ENCODE measurements at places on chromosomes 6 and 20. TPM values are rescaled to one million over a fixed set of nuclear protein-coding genes. Genes with fewer than 3 reads are reported as not detected.

- DNase-seq: peak; percentile 4
Measured at GRCh38 chr6:52087498-52087999, at the start of gene PKHD1. Gene PKHD1 (minus strand): TSS chr6:52087613. CDS start chr6:52084933, 2,680 bp downstream.

GRCh38 chr6:38688579-38689087, 14.3 kb downstream of the GLO1 start:
- peak; percentile 50 for DNase-seq

- no peak for DNase-seq
Measured at GRCh38 chr6:50902260-50902659, 83.6 kb downstream of the TFAP2B start.

- DNase-seq: no peak
Measured at GRCh38 chr6:64520050-64520449, 884.4 kb downstream of the PHF3 start.

GRCh38 chr6:14217728-14218518, 100.4 kb downstream of the CD83 start:
- no peak for DNase-seq

- DNase-seq: no peak
Measured at GRCh38 chr6:56663344-56663743, 20.7 kb upstream of the DST start.

DNA sequence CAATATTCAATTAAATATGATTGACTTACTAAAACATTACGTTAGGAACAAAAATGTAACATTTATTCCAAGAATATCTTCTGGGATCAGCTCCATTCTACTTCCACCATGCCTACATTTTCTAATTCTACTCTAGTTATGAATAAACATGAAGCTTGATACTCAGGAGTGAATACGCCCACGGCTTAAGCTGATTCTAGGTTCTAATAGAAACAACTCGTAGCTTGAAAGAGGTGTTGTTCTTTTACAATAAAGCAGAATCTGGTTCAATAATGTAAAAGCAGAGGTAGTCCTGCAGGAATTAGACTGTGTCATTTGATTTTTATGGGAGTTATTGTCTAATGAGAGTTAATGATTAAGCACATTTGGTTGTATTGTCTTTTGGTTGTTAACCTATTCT, 107.3 kb upstream of the OLIG3 start:
- DNase-seq: no peak

- no peak for DNase-seq
Measured at GRCh38 chr20:43921227-43921780, 6.7 kb downstream of the TOX2 start.

The SLC23A2 gene
- 25.7 TPM for total RNA-seq

GRCh38 chr6:43373252-43373875, 3.9 kb upstream of the ZNF318 start:
- DNase-seq: no peak

DNA sequence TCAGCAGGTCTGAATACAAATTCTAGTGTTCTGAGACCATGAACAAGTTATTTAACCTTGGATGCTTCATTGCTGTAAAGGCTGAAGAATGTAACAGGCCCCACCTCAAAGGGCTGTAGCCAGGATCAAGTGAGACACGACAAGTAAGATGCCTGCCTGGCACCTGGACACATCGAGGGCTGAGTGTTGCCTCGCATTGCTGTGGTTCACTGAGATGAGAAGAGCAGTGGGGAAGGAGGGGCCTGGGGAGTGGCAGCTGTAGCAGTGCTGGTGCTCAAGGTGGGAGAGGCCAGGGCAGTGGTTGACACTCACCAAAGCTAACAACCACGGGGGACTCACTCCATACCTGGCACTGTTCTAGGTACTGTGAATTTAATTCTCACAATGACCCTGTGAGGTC, 187.8 kb downstream of the KIF16B start:
- no peak for DNase-seq

DNA sequence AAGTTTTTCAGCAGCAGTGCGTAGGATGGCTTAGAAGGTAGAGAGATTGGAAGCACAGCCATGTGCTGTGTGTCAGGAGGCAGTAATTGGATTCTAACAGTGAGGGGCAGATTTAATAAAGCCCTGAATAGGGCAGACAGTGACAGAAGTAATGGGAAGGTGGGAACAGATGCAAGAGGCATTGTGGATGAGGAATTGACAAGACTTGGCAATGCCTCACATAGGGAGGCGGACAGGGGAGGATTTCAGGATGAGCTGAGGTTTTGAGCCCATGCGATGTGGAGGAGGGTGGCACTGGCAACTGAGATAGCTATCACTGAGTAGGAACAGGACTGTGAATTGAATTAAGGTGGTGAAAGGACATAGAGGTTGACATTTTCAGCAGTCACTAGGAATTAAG, 262.2 kb upstream of the FLRT3 start:
- DNase-seq: no peak

DNA sequence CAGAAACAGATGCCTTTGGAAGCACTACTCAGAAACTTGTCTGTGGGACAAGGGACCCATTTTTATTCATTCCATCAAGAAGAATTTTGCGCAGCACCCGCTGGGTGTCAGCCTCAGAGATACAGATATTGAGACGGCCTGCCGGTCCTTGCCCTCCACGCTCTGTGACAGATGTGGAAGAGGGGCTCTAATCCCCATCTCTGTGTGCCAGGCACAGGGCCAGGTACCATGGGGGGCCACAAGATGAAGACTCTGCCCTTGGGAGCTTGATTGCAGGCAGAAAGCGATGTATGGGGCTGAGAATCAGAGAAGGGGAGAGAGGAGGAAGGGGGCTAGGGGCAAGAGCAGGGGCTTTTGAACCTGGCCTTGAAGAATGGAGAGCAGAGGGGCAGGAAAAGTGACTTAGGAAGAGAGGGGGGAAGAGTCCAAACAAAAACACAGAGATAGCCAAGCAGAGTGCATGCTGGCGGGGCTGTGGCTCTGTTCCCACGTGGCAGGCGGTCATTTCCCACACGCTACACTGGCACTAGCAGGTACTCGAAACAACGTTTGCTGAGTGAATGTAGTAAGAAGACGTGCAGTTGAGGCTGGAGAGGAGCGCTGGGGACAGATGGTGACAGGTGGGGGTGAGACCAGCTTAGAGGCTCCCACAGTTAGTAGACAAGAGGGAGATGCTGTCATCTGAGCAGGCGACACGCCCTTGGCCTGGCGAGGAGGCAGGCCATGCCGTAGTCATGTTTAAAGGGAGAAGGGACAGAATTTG, 170.3 kb upstream of the SNX9 start:
- DNase-seq: no peak

The ADAM33 gene
- total RNA-seq: not detected

The KCNQ5 gene
- 25.8 TPM for total RNA-seq

GRCh38 chr20:2446845-2447244, 23.7 kb downstream of the SNRPB start:
- DNase-seq: no peak

The GJE1 gene
- not detected for total RNA-seq

DNA sequence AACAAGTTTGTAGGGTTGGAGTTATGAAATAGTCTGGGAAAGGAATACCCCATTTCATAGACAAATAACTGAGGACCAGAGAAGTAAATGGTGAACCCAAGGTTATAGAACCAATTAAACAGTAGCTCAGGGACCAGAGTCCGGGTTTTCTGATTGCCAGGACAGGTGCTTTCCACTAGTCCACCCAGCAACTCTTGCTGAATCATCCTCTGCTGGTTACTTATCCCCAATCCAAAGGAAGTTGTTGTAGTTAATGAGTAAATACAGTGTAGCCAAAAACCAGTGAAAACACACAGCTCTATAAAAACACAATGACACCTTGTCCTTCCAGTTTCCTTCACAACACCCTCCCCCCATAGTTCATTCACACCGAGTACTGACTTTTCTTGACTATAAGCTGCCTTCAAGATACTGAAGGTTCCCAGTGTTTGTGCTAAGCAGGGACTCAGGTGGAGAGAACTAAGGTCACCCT, 766 bp upstream of the TINAG start:
- DNase-seq: no peak

The ARFGAP1 gene
- total RNA-seq: 105 TPM

GRCh38 chr6:13689511-13690256, 22.0 kb downstream of the RANBP9 start:
- no peak for DNase-seq

The EDN1 gene
- not detected for total RNA-seq

The APOM gene
- total RNA-seq: 2.1 TPM

- DNase-seq: no peak
Measured at GRCh38 chr20:9130521-9130920, 61.6 kb downstream of the PLCB4 start.

GRCh38 chr6:16657768-16658167, 103.5 kb downstream of the ATXN1 start:
- DNase-seq: no peak

The ADGB gene
- total RNA-seq: not detected

DNA sequence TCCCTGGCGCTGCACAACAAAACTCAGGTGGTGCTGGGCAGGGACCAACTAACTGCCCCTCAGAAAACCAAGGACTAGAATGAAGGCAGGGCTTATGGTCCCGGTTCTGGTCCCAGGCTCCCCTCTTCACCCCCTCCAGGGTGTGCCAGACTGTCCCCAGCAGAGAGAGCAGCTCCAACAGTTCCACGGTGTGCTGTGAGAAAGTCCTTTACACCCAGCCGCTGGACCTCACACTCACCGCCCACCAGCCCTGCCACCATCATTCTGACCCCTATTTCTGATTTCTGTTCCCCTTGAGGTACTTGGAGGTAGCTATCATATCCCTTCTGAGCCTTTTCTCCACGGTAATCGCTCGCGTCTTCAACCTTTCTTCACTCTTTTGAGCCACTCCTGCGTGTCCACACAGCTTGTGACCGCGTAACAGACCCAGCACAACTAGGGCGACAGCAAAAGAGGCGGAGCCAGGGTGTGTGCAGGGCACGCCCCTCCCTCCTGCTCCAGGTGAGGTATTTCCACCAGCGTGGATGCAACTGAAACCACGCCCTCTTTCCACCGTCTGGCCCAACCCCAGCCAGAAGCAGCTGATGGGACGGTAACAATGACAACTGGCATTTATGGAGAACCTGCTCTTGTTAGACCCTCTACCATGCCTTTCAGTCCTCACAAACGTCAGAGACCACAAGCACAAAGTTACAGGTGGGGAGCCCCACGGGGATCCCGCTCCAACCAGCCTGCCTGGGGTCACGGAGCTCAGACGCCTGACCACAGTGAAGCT, 2.3 kb downstream of the PXDC1 start:
- no peak for DNase-seq

- DNase-seq: no peak
Measured at GRCh38 chr6:63940056-63940455, 304.5 kb downstream of the PHF3 start.

The DEFB124 gene
- not detected for total RNA-seq

The ZNF334 gene
- not detected for total RNA-seq

- DNase-seq: no peak
Measured at GRCh38 chr6:12543953-12544352, 172.6 kb upstream of the PHACTR1 start.

GRCh38 chr6:92588148-92588547, 831.2 kb downstream of the EPHA7 start:
- DNase-seq: no peak

GRCh38 chr20:37278966-37279590, 10.4 kb upstream of the MANBAL start:
- DNase-seq: no peak

The WFDC12 gene
- not detected for total RNA-seq

DNA sequence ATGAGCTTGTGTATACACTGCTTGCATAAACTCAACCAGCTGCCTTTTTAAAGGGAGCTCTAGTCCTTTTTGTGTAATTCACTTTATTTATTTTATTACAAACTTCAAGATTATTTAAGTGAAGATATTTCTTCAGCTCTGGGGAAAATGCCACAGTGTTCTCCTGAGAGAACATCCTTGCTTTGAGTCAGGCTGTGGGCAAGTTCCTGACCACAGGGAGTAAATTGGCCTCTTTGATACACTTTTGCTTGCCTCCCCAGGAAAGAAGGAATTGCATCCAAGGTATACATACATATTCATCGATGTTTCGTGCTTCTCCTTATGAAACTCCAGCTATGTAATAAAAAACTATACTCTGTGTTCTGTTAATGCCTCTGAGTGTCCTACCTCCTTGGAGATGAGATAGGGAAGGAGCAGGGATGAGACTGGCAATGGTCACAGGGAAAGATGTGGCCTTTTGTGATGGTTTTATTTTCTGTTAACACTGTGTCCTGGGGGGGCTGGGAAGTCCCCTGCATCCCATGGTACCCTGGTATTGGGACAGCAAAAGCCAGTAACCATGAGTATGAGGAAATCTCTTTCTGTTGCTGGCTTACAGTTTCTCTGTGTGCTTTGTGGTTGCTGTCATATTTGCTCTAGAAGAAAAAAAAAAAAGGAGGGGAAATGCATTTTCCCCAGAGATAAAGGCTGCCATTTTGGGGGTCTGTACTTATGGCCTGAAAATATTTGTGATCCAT, 15.3 kb downstream of the TNFAIP3 start:
- DNase-seq: no peak

DNA sequence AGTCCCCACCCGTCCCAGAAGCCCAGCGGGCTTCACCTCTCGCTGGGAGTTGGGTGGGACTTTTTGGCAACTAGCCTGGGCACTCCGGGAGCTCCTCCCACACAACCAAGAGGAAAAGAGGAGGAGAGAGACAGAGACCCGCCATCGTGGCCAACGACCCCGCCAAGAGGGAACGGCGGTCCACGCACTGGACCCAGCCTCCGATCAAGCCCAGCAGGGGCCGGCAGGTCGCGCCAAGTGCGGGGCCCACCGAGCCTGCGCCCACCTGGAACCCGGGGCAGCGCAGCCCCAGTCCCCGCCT, 3.0 kb upstream of the TMEM14C start:
- DNase-seq: no peak

The ZBP1 gene
- total RNA-seq: 1.5 TPM

GRCh38 chr20:45041464-45042337, 59.2 kb downstream of the KCNS1 start:
- DNase-seq: no peak

The TNNC2 gene
- total RNA-seq: not detected

- DNase-seq: no peak
Measured at GRCh38 chr20:23227976-23228375, 122.6 kb upstream of the NXT1 start.

DNA sequence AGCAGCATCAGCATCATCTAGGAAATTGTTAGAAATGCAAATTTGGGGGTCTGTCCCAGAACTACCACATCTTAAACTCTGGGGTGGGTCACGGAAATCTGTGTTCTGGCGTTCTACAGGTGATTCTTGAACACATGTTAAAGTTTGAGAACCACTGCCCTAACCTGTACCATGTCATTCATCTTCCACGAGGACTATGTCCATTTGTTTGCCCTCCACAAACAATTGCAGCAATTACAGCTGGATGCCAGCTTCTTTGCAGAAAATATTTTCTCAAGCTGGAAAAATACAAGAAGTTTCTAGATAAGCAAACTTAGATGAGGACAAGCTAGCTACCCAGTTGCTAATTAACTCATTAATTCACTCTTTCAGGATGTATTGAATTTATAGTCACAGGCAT, 54.1 kb downstream of the MAFB start:
- no peak for DNase-seq

- no peak for DNase-seq
Measured at GRCh38 chr6:166540631-166541331, 45.7 kb downstream of the RAMACL start.

- no peak for DNase-seq
Measured at GRCh38 chr20:49987015-49987867, 4.5 kb downstream of the SNAI1 start.

Data from OCI-LY7 (cell line).